Fibroblast of upper back skin (primary cell): ENCODE measurements at places on chromosomes 16 and 17.

- DNase-seq: no peak
These were observed 112.1 kb downstream of the SNX11 start for GRCh38 chr17:48219617-48220016.

GRCh38 chr17:33328129-33328528, 35.0 kb upstream of the ASIC2 start:
- DNase-seq: no peak

DNA sequence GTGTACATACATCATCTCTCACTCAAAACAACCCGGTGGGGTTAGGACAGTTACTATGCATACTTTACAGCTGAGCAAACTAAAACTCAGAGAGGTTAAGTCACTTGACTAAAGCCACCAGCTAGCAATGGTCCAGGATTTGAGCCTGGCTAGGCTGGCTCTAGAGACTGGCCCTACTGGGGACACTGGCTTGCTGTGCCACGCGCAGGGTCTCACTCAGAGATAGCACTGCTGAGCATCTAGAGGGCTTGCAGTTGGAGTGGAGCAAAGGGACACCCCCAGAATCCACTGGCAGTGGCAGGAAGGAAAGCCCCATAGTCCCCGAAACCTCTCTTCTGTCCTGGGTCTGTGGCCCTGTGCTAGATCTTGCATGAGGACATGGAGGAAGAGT, 11.1 kb downstream of the SAMD14 start:
- no peak for DNase-seq

DNA sequence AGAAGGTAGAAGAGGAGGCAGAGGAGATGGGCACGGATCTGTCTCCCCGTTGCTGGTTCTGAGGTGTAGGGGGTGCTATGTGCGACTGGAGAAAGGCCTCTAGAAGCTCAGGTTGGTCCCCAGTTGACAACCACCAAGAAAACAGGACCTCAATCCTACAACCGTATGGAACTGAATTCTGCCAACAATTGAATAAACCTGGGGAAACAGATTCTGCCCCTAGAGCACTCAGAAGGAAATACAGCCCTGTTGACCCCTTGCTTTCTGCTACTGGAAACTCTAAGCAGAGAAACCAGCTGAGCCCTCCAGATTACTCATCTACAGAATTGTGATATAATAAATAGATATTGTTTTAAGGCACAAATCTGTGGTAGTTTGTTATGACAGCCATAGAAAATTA, 313.0 kb upstream of the GOT2 start:
- no peak for DNase-seq

DNA sequence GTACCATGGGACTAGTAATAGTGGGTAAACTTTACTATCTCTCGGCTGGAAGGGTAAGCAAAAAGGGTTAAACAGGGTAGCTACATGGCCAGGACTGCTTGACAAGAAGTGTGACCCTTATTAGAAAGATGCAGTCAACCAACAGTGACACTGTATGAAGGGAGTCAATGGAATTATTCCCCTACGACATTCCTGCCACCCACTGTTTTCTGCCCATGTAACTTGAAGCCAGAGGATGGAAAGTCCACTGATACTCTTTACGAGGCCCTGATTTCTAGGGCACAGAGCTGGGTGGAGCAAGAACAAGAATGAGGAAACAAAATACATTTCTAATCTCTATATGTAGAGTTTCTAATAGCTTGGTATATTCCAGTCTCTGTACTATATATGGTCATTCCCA, 1102.5 kb downstream of the CDH11 start:
- DNase-seq: no peak

DNA sequence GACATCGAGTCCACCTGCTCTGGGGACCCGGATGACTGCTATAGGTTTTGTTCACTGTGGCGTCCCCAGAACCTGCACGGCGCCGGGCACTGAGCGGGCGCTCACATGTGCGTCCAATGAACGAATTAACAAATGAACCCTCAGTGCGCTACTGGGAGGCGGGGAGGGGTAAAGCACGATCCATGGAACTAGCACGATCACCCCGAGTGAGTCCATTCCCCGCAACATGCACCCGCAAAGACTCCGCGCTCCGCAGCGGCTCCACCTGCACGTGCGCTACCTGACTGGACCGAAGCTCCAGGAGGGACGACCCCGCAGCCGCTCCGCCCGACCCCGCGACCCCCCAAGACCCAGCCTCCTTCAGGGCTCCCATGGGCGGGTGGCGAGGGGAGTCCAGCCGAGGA, 491 bp downstream of the TRAP1 start:
- DNase-seq: no peak

GRCh38 chr17:28474111-28474531, 677 bp downstream of the SLC13A2 start:
- DNase-seq: no peak
